M059J (cell line): ENCODE measurements at places on chromosomes 4 and X.

GRCh38 chr4:100722866-100723459 is 205.1 kb upstream of the EMCN start:
- DNase-seq, result no peak

DNA sequence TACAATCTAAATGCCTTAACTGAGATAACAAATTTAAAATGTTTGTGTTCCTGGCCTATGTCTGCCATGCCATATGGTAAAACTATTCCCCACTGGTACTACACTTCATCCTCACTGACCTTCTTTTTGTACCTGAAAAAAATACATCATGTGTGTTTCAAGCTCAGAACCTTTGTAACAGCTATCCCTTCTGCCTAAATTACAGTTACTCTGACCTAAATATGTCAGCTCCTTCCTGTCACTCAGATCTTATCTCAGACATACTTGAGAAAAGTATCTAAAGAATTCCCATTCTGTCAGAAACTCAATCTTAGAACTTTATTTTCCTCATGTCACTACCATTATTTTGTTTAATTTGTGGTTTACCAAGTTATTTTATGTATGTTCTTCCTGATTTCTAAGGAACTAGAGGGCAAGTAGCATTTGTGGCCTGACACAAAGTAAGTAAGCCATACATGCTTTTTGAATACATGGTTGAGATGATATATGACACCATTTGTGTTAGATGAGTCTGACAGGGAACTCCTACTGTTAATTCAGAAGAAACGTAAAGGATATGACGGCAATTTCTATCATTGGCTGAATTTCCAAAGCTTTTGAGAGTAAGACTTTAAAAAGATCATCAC is 456.5 kb upstream of the NDST3 start:
- DNase-seq, result no peak

DNA sequence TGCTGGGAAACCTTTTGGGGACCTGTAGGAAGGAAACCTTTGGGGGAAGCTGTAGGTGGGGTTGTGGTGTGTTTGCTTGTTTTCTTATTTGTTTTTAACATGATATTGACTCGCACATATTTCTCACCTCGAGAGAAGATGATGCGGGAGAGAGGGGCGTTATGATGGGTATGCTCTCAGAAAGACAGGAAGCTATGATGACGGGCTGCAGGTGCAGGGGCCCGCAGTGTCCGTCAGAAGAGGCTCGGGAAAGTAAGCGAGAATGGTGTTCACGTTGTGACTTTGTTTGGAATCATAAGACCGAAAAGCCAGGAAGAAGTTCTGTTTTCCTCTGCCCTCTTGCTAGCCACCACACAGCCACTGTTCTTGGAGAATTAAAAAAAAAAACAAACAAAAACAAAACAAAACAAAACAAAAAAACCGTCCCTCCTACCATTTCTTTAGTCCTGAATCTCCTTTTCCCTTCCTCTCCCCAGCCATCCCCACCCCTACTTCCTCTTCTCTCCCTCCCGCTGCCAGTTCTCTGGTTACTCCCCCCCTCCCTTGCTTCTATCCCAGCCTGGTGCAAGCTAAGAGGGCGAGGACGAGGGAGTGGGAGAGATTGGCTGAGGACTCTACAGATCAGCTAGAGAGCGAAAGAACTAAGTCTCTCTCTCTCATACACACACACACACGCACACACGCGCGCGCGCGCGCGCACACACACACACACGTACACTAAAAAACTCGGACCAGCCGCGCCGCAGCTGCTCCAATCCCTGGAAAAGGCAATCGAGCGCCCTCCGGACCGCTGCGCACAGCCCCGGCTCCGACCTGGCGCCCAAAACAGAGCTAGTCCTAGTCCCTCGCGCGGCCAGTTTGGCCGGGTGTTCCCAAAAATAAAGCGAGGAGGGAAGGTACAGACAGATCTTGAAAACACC is at the start of gene BMP3:
Gene BMP3 (plus strand): TSS at position 648 of the 920 bp plus-strand sequence. CDS start 577 bp downstream, outside the sequence.
- no peak for DNase-seq

GRCh38 chrX:19883878-19884277 is 3.5 kb downstream of the SH3KBP1 start:
- peak; percentile 60 for DNase-seq

DNA sequence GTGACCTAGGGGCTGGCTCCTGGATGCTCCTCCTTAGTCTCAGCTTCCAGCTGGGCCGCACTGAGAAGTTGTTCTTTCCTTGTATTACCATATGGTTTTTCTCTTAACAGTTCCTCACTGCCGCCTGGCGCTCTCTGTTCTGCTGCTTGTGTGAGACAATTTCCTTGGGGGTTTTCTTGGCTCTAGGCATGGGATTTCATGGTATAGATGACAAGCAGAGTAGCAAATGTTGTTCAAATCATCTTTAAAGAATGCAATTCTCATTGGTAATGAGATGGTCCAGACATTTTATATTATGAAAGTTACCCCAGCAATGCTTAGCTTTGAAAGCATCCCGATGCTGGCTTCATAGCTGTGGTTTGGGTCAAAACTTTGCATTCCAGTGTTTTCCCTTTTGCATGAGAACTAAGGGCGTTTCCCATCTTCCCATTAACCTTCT is 37.6 kb downstream of the SEPTIN11 start:
- peak; percentile 78 for DNase-seq

DNA sequence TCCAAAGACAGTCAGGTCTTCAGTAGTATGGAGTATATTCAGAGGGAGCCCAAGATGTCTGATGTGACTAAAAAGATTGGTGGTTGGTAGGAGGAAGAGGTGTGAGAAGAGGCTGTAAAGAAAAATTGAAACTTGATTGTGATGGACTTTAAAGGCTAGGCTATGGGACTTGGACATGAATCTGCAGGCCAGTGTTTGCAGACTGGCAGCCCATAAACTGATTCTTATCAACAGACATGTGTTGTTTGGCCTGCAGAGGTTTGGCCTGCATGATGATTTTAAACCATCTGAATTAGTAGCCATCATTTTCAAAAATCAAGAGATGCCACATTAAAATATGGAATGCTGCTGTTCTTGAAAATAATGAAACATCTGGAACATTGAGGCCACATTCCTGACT is 5.4 kb upstream of the AR start:
- no peak for DNase-seq

GRCh38 chr4:48126621-48127020 is 7.4 kb downstream of the TXK start:
- no peak for DNase-seq

DNA sequence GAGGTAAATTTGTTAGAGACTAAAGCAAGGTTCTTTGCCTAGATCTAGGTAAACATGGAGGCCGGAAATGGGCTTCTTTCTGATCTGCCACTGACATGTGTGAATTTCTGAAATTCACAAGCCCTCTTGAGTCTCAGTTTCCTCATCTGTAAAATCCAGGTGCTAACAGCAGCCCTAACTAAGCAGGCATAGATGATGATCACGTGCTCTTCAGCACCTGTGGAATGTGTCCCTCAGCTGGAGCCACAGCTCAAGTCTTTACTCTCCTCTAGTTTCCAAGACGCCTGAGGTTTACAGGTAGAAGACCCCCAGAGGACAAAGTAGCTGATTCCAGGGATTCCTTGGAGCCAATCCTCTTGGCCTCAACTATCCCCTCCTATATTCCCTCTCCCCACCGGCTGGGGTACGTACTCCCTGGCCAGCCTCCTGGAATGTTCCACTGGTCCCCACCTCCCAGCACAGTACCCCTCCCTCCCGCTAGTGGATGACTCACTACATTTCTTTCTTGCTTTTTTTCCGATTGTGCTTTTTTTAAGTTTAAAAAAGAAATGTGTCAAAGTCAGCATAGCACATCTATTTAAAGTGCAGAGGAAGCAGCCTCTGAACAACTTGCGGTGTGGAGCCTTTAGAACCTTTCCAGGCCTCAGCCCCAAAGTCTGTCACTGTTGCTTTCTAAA is 98.4 kb downstream of the PHKA2 start:
- peak; percentile 20 for DNase-seq

DNA sequence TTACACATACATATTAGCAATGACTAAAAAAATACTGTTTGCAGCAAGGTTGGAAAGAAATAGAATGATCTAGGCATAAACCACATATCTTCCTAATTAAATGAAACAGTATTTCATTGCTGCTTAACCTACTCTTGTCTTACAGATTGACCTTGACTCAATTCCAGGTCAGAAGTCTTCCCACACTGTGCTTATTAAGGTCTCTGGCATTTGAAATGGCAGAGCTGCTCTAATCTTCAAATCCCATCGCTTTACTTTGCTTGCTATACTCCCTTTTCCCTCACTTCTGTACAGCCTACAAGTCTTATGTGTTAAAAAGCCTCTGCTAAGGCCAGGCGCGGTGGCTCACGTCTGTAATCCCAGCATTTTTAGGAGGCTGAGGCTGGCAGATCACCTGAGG is 424.5 kb downstream of the RPA4 start:
- DNase-seq, result peak; percentile 57

DNA sequence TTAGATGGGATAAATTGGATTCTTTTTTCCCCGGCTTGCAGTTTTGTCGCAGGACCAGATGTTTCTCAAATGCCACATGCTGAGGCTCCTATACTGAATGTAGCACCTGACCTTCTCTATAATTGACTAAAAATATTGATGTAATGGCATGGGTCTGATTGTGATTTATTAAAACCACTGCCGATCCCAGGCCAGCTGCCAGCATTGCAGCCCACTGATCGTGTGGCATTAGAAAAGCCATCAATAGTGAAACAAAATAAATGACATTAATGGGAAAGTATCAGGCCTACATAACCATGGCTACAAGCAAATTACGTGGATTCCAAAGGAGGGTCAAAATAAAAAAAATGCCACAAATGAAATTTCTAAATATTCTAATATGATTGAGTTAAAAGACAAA is 98.7 kb downstream of the MAB21L2 start:
- no peak for DNase-seq

DNA sequence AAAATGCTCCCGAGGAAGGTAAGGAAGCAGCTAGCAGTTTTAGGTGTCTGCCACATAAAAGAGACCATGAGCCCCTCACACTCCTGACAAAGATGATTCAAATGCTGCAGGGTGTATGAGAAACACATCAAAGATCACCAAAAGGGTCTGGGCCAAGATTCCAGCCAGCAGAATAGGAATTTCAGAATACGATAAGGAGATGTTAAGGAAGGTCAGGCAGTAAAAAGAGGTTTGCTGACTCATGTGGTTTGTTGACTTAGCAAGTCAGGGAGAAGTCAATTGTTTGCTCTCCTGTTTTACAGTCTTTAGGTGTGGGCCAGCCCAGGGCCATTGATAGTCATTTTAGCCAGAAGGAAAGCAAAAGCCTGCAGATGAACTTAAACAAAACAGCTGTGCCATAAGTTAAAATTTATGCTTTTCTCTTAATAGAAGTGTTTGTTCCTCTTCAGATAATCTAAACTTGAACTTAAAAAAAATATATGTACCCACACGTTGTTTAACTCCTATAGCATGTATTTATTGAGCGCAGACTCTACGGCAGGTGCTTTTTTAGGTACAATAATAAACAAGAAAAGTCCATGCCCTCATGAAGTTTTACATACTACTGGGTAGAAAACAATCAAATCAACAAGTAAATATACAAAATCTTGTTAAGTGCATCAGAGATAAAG is 115.6 kb downstream of the CAMK2D start:
- peak; percentile 87 for DNase-seq

- peak; percentile 74 for DNase-seq
Observed at GRCh38 chrX:124406294-124407014, 60.1 kb downstream of the SH2D1A start.

GRCh38 chrX:107324493-107325310 is 118.3 kb downstream of the DNAAF6 start:
- DNase-seq, result peak; percentile 11

GRCh38 chr4:14167876-14168510 is 540.5 kb upstream of the BOD1L1 start:
- peak; percentile 30 for DNase-seq

DNA sequence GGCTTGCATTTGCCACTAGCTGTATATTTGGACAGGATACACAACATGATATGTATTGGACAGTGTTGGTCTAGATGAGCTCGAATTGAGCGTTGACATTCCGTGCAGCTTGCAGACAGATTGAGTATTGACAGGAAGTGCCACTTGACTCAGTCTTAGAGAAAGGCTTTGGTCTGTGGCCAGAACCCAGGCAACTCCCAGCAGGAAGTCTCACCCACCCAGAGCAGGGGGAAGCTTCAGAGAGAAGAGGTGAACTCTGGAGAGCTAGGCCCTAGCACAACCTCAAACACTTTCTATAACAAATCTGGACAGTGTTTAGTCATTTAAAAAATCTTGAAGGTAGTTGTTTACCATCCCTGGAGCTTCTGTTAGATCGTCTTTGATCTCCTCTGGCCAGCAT is 280.5 kb downstream of the FBXW7 start:
- peak; percentile 63 for DNase-seq

- DNase-seq, result no peak
Observed at GRCh38 chrX:108331126-108331909, 106.9 kb downstream of the COL4A6 start.

GRCh38 chrX:85244450-85245211 is 840 bp downstream of the ZNF711 start:
- peak; percentile 11 for DNase-seq

GRCh38 chr4:94435874-94436273 is 15.9 kb upstream of the PDLIM5 start:
- no peak for DNase-seq

GRCh38 chrX:30900227-30900626 is 11.2 kb upstream of the TAB3 start:
- peak; percentile 28 for DNase-seq

GRCh38 chr4:149889991-149890390 is 74.3 kb upstream of the IQCM start:
- DNase-seq, result no peak

DNA sequence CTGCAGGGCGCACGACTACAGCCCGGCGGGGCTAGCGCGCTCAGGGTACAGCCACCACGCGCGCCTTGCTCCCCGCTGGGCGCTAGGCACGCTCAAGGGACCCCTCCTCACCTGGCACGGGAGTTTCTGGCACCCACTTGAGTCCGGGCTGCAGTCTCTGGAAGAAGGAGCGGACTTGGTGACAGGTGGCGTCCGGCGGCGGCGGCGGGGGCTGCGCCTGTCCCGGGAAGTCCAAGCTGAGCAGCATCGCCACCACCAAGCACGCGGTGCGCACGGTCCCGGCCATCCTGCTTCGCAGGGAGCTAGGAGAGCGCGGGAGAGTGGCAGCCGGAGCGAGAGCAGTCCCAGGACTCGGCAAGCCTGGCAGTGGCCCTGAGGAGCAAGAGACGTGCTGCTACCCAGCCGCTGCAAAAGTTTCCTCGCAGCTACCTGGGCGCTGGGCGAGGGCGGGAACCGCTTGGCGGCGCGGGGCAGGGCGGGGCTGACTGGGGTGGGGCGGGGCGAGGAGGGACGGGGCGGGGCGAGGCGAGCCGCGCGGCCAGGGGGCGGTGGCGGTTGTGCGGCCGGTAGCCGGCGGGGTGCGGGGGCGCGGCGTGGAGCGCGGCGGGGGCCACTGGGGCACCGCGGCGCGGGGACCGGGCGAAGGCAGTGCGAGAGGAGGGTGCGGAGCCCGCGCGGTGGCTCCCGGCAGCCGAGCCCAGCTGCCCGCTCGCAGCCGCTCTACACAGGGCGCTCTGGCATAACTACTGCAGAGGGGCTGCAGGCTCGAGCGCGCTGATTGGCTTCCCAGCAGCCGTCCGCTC is at the start of gene GPC3:
Gene GPC3 (minus strand): TSS at position 431 of the 803 bp plus-strand sequence.
- DNase-seq, result no peak

- DNase-seq, result no peak
Observed at GRCh38 chr4:98864560-98864959, 64.4 kb downstream of the EIF4E start.

GRCh38 chr4:78179196-78179595 is 122.1 kb downstream of the FRAS1 start:
- no peak for DNase-seq
